OCI-M1 (cell line): ENCODE measurements at places on chromosomes 5 and 9.

GRCh38 chr9:36914212-36914577 is 119.9 kb downstream of the PAX5 start:
- DNase-seq: no peak

DNA sequence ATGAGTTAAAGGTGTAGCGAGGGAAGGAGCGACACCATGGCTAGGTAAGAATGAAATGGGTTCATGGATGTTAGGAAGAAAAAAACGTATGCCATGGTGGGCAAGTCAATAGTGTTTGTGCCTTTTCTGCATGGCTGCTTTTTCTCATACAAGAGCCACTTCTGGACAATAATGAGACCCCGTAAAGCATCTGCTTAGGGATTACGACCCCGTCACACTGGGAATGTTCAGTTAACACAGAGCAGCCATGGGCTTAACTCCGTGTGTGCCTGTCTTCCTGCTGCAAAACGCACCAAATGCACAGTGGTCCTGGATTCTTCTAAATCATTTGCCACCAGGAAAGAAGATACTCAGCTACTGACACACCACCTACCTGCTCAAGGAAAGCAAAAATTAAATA is 81.8 kb downstream of the NFIB start:
- DNase-seq: no peak

- DNase-seq: peak; percentile 59
These were observed 40.1 kb downstream of the ALG2 start for GRCh38 chr9:99181621-99182020.

GRCh38 chr9:29974197-29974596 is 2400.9 kb upstream of the C9orf72 start:
- DNase-seq: no peak

DNA sequence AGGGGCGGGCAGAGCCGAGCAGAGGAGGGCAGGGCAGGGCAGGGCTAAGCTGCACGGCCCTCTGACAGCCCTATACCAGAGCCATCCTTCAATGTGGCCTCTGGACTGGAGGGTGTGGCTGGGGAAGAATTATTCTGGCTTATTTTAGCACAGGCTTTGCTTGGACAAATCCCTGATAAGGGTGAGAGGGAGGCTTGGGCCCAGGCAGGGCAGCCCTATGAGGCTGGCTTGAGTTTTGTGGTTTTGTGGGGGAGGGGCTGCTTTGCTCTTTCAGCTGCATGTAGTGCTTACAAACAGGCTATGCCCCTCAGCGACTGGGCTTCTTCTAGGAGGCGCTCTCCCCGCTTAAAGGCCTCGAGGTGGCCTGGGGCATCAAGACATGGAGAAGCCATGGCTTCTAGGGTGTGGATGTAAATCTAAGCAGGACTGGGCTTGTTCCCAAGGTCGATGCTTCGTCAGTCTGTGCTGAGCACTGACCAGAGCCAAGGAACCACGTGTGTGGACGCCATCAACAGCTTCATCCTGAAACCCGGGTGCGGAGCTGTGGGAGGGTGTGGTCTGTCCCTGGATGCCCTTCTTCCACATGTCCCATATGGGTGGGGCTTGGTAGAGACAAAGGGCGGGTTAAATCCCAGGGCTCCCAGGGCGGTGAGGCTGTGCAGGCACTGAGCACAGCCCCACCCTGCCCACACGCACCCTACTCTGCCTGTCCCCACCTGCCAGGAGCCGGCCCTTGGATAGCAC is 45.7 kb upstream of the IPPK start:
- peak; percentile 47 for DNase-seq

- no peak for DNase-seq
These were observed 53.9 kb upstream of the TMEM171 start for GRCh38 chr5:73066466-73066865.

- no peak for DNase-seq
These were observed 188.5 kb upstream of the NREP start for GRCh38 chr5:111945535-111945934.

- DNase-seq: no peak
These were observed 29.0 kb upstream of the BOD1 start for GRCh38 chr5:173645437-173645807.

DNA sequence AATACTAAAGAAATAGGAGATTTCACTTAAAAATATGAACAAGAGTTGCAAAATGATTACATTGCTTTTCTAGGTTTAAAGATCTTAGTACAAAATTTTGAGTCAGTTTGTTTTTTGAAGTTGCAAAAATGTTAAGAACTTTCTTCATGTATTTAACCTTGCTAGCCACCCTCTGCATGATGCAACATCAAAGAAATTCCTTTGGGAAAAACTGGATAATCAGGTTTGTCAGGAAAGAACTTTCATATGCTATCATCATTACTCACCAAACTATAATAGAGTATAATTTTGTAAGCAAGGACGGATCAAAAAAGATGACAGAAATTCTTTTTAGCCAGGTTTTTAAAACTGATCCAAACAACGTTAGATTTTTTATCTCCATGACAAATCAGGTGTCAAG is 116.9 kb upstream of the MRPS30 start:
- no peak for DNase-seq

DNA sequence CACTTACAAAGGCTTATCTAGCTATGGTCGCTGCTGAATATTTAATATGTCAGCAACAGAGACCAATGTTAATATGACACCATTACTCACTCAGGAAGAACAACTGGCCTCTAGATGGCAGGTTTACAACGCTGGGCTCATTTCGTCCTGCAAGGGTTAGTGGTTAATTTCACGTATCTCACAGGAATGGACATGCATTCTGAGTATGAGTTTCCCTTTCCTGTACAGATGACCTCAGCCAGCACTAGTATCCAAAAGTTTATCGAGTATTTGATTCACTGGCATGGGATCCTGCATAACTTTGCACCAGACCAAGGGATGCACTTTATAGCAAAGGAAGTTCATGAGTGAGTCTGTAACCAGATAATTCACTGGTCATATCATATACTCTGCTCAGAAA is 8.7 kb upstream of the TRPC7 start:
- DNase-seq: peak; percentile 25

DNA sequence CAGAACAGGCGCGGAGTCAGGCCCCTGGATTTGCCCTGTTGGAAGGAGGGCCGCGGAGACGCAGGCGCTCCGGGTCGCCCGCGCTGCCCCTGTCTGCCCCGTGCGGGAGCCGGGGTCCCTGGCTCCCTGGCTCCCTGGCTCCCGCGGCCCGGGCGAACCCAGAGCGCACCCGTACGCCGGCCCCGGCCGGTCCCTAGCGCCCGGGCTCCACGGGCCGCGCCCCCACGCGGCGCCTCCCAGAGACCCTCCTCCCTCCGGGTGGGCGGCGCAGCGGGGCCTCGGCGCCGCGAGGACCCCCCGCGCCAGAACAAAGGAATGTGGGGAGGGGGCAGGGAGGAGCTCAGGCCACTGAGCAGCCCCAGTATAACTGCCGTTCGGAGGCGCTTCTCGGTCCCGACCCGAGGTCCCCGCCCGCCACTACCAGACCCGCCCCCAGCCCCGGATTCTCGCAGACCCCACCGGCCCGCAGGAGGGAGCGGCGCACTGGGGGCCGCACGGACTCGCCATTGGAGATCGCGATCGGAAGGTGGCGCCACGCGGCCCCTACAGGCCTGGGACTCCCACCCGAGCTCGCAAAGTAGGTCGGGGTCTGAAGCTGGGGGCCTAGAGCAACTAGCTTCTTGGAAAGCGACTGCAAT is 2.4 kb downstream of the NFIL3 start:
- peak; percentile 59 for DNase-seq

GRCh38 chr9:33992632-33993031 is 56.1 kb downstream of the UBAP2 start:
- DNase-seq: no peak

DNA sequence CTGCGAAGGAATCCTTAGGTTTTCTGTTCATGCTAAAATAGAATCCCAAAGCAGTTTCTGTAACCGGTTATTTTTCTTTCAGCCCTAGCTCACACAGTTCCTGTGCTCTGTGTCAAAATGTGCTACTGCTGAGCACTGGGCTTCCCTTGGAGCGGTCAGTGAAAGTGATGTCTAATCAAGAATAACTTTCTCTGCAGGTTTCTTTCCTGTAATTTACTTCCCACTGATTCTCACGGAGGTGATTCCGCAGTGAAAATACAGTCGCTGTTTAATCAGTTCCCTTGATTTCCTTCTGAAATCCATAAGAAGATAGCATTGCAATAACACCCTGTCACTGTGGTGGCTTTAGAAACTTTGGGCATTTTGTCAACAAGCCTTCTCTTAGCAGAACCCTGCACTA is 112.0 kb upstream of the ISL1 start:
- no peak for DNase-seq

- DNase-seq: no peak
These were observed 26.8 kb upstream of the SLC2A8 start for GRCh38 chr9:127370147-127370579.

GRCh38 chr9:92247981-92248380 is 45.5 kb downstream of the IARS1 start:
- DNase-seq: no peak

DNA sequence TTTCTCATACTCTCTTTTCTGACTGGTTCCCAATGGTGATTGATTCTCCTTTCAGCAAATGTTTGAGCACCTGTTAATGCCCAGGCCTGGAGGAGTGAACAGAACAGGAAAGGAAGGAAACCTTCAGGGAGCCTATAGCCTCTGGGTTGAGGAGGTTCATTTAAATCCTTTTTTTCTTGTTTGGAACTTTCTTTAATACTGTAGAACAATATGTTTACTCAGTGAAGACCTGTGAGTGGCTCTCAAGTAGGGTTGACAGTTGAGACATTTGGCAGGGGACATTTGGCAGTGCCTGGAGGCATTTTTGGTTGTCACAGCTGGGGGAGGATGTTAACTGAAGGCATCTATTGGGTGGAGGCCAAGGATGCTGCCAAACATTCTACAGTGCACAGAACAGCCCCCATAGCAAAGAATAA is 6.1 kb upstream of the FAM120AOS start:
- no peak for DNase-seq

GRCh38 chr9:13628526-13628925 is 349.0 kb upstream of the MPDZ start:
- DNase-seq: no peak

DNA sequence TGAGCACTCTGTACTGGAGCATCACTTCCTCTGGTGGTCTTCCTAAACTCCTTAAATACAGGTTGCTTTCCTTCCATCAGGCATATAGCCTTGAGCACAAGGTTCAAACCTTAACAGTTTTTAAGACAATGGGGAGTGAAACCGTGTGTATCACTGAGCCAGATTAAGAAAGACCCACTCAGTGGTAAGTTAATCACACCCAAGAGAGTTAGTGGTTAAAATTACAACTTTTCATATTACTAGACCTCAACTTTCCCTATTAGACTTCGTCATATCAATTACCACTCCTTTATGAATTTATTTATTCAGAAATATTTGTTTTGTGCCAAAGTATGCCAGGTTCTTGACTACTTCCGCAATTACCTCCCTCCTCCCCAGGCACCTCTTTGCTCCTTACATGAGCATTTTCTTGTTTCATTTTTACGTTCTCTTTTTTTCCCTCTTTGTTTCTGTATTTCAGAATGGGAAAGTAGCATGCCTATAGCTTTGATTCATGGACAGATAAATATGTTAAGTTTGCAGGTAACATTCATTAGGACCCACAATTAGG is 351.0 kb downstream of the KIAA0825 start:
- no peak for DNase-seq

GRCh38 chr9:106075960-106076327 is 381.6 kb downstream of the TMEM38B start:
- no peak for DNase-seq

GRCh38 chr9:88927510-88927909 is 63.8 kb upstream of the S1PR3 start:
- peak; percentile 18 for DNase-seq

- DNase-seq: peak; percentile 90
These were observed 1668.0 kb upstream of the NUDT12 start for GRCh38 chr5:105230516-105231157.

GRCh38 chr5:96645091-96645490 is 17.1 kb upstream of the CAST start:
- DNase-seq: no peak

DNA sequence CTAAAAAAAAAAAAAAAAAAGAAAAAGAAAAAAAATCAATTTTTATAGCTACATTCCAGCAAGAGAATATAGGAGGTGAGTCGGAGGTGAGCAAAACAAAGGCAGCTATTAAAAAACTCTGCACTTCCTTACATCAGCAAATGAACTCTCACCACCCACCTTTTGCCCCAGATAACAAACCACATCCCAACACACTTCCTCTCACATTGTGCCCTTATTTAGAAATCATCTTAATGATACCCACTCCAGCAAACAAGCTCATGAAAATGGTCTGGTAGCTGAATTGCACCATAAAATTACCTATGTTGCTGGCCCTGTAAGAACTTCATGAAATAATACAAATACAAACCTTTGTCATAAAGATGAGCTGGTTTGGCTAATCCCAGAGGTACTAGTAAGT is 82.9 kb downstream of the CEMIP2 start:
- peak; percentile 86 for DNase-seq

DNA sequence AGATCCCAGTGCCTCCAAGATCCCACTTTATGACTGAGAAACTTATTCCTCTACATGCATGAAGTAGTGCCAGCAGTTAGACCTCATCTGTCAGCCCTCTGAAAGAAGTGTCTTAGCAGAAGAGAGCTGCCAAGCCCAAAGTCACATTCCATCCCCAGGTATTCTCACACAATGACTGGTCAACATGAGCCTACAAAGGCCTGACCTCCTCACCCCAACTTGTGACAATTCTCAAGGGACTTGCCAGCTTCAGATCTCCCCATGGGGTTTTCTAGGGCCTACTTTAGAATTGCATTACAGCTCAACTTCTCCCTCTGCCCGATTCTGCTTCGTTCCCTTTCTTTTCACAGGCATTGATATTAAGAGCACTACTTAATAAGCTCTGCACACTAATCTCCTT is 393.8 kb upstream of the SLC30A5 start:
- no peak for DNase-seq

- no peak for DNase-seq
These were observed 234.6 kb upstream of the ADRA1B start for GRCh38 chr5:159681661-159682060.

DNA sequence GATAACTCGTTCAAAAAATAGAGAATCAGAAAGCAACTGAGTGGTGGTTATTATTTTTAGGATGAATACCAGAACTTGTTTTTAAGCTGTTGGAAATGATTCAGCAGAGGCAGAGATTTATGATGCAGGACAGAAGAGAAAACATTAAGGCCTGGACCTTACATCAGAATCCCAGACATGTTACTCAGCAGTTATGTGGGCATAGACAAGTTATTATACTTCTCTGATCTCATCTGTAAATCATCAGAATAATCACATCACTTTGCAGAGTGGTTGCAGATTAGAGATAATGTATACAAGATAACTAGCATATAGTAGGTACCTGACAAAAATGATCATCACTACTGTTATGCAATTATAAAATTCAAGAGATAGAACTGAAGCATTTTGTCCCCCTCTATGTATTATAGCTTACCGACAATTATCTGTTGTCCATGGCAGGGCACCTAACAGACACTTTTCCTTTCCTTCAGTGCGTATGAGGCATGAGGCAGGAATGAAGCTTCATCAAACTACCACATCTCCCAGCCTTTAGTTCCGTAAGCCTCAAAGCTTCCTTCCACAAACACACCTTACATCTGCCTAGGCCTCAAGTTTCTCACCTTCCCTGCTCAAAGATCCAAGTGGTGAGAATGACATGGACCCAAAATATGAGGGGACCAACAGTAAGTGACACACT is 165.9 kb downstream of the DENND1A start:
- no peak for DNase-seq

GRCh38 chr5:96957254-96958049 is 21.6 kb downstream of the LNPEP start:
- DNase-seq: no peak
